ENCODE measurements at places on chromosomes 5 and 9. TPM values are rescaled to one million over a fixed set of nuclear protein-coding genes. Genes with fewer than 3 reads are reported as not detected.

GRCh38 chr9:79053598-79053997 lies 518.2 kb upstream of the TLE4 start:
- peak; percentile 3 for DNase-seq

MTAP gene
- 30.0 TPM for total RNA-seq

GRCh38 chr5:124444147-124444775 lies 302.2 kb downstream of the ZNF608 start:
- DNase-seq = peak; percentile 59

CYLC2 gene
- total RNA-seq = not detected

DNA sequence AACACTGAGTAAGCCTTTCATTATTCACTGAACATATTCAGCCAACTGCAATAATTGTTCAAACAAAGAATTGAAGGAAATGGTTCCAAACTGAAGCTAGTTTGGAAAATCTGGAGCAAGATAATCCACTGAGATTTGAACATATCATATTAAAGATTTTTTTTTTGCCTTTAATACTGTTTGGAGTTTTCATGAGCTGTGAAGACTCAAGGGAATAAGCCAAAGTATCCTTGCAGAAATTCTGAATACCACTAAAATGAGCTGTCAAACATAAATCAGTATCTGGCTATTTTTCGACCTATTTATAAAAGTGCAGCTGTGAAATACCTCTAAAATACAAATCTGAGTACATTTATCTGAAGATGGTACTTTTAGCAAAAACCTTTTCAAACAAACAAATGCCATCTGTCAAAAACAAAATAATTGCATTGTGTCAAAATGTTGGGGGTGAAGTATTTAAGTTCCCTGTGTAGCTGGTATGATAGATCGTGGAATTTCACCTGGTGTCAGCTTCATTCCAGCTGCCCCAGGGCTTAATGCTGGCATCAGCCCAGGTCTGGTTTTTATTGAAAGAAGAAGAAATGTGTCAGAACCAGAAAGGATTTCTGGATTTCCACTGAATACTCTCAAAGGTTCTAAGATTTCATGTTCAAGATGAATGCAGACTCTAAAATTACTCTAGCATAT lies 149.0 kb upstream of the GRAMD2B start:
- DNase-seq = no peak

TAF11L13 gene
- total RNA-seq = not detected

ANKRD55 gene
- total RNA-seq = not detected

SCGB3A2 gene
- not detected for total RNA-seq

MOB3B gene
- total RNA-seq = 1.4 TPM

GRCh38 chr9:68780720-68781119 lies 75.7 kb downstream of the PIP5K1B start:
- DNase-seq = no peak

GRCh38 chr9:121874524-121874923 lies 218.6 kb downstream of the TTLL11 start:
- DNase-seq = no peak

DNA sequence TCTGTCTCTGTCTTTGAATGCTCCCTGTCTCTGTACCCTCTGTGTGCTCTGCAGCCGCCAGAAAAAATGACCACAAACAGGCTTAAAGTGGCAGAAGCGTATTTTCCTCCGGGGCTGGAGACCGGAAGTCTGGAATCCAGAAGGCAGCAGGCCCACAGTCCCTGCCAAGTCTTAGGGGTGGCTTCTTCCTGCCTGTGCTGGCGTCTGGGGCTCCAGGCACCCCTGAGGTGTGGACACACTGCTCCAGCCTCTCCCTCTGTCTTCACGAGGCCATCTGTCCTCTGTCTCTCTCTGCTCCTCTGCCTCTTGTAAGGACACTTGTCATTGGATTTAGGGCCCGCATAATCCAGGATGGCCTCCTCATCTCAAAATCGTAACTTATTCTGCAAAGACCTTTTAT lies 298.4 kb upstream of the IRX4 start:
- DNase-seq = no peak

C8G gene
- total RNA-seq = 0.69 TPM

SPINK7 gene
- total RNA-seq = not detected

DNA sequence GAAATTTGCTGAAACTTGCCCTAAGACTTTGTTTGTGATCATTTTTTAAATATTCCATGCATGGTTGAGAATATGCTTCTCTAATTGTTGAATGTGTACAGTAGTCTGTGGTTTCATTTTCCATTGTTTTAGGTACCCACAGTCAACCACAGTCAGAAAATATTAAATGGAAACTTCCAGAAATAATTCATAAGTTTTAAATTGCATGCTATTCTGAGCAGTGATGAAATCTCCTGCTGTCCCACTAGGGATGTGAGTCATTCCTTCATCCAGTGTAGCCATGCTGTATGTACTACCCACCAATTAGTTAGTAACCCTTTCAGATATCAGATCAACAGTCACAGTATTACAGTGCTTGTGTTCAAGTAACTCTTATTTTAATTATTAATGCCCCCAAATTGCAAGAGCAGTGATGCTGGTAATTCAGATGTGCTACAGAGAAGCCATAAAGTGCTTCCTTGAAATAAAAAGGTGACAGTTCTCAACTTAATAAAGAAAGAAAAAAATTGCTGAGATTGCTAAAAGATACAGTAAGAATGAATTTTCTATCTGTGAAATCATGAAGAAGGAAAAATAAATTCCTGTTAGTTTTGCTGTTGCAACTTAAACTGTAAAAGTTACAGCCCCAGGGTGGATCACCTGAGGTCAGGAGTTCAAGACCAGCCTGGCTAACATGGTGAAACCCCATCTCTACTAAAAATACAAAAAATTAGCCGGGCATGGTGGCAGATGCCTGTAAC lies 79.9 kb upstream of the FBXL17 start:
- DNase-seq = no peak

- no peak for DNase-seq
These were observed 72.3 kb downstream of the PSMB7 start for GRCh38 chr9:124342776-124343485.

GRCh38 chr5:169686137-169686536 lies 49.1 kb downstream of the DOCK2 start:
- DNase-seq = no peak

PCDHA8 gene
- not detected for total RNA-seq

GRCh38 chr9:121782514-121783110 lies 131.2 kb downstream of the DAB2IP start:
- DNase-seq = no peak

SLC1A1 gene
- total RNA-seq = 19.1 TPM

DNA sequence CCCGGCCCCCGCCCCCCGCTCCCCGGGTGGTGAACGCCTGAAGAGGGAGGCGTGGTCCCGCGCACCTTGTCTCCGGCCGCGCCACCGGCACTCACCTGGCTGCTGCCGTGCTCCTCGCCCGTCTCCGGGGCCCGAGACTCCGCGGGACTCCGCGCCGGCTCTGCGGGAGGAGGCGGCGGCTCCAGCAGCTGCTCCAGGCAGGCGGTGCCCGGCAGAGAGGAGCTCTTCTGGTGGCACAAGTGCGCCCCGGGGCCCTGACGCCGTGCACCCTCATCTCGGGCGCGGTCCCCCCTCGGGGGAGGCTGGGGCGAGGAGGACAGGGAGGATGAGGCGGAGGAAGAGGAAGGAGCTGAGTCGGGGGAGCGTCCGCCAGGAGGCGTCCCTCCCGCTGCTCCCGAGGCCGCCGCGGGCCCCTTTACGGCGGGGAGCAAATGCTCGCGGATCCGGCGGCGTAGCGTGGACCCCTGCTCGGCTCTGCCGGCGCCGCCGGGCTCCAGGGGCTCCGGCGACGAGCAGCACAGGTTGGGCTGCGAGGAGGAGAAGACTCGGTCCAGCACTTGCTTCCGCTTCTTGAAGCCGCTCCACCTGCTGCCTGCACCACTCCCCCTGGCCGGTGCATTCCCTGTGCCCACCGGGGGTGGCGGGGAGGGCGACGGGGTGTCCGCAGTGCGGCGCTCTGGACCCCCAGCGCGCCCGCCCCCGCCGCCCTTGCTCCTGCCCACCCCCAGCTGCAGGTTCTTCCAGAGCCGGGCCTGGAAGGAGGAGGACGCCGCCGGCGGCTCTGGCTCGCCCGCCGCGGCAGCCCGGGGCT lies 928 bp downstream of the MCTP1 start:
- DNase-seq = no peak

LYSMD3 gene
- 12.0 TPM for total RNA-seq

RAD50 gene
- 48.6 TPM for total RNA-seq

DNA sequence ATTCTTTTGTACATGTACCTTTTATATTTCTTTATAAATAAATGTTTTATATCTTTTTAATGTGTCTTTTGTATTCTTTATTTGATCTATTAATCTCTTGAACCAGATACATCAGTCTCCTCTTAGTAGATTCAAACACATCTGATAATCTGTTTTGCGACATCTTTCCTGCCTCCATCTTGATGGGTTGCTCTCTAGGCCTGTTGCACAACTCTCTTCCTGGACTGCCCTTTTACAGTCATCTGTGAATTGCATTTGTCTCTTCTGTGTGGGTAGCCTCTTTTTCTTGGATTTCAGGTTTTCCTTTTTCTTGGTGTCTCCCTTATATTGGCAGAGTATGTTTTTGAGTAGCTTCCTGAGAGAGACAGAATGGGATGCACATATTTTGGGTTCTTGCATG lies 6.2 kb downstream of the ZFYVE16 start:
- no peak for DNase-seq

ECPAS gene
- 64.5 TPM for total RNA-seq

DNA sequence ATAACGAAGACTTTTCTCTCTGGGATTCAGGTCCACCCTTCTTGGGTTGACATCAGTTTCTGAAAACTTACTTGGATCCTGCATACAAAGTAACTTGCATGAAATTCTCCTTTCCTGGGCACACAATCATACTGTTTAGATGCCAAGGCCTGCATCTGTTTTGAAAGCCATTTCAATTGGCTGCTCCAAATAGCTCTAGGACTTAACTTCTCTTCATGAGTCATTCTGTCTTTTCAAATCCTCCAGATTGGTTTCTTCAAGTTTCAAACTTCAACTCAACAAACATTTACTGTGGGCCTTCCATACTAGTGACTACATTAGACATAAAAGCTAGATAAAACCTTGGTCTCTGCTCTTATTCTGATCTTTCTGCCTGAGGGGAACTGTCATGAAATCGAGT lies 54.8 kb upstream of the HMHB1 start:
- no peak for DNase-seq

DOK3 gene
- total RNA-seq = 107 TPM

DNA sequence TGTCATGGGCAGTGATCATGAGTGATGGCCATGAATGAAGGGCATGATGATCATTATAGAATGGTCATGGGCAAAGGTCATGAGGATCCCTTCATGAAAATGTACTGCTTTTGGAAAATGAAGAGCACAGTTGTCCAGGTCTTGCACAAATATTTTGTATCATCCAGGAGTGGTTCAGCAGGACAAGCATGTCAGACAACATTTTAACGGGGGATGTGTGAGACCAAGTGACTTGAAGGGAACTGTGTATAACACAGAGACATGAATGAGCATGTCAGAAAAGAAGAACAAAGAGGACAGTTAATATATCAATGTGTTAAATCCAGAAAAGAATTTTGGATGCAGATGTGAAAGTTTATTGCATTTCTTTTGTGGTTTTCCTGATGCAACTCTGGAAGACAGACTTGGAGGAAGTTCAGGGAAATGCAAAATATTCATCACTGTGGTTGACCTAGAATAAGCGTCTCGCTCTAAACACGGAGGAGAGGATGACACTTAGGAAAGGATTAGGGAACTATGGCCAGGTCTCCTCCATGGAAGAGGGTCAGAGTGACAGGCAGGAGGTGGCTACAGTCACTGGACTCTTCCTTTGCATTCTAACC lies 116.1 kb upstream of the IRX4 start:
- DNase-seq = no peak

NDUFS6 gene
- total RNA-seq = 56.4 TPM

DNA sequence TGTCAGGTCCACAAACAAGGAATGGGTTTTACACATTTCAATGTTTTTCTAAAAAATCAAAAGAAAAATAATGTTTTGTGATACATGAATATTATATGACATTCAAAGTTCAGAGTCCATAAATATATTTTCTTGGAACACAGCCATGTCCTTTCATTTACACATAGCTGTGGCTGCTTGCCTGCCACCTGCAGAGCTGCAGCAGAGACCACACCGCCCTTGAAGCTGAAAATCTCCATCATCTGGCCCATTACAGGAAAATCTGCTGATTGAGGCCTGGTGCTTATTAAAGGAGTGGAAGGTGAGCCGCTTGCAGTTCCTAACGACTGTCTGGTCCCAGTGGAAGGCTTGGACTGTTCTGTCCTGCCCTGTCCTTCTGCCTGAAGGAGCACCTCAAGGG lies 232.6 kb upstream of the ADAMTS16 start:
- DNase-seq = no peak

GRCh38 chr9:5843794-5844471 lies 11.0 kb upstream of the ERMP1 start:
- no peak for DNase-seq

GRCh38 chr9:96168882-96169281 lies 133.1 kb downstream of the HSD17B3 start:
- DNase-seq = no peak

DNA sequence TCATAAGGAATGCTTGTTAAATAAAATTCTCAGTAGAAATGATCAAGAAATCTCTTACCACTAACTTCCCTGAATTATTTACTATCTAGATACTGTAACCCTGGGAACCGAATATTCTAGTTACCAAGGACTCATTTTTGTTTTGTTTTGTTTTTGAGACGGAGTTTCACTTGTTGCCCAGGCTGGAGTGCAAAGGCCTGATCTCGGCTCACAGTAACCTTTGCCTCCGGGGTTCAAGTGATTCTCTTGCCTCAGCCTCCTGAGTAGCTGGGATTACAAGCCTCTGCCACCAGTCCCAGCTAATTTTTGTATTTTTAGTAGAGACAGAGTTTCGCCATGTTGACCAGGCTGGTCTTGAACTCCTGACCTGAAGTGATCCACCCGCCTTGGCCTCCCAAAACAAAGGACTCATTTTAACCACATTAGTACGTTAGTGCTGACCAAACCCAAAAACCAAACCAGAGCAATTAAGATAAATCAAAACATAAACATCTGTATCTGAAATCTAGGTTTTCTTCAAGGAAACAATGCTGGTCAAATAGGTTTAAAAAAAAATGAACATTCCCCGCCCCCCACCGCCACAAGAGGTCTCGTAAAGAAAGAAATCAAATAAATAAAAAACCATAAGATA lies 3.7 kb downstream of the TXN start:
- DNase-seq = no peak

SH3TC2 gene
- not detected for total RNA-seq

RALGDS gene
- 30.1 TPM for total RNA-seq

ABO gene
- not detected for total RNA-seq

SLC1A3 gene
- total RNA-seq = 3.4 TPM

- no peak for DNase-seq
These were observed 34.4 kb downstream of the HMCN2 start for GRCh38 chr9:130299785-130300615.

- no peak for DNase-seq
These were observed 5.7 kb upstream of the TICAM2 start for GRCh38 chr5:115607935-115608334.
